M059J (cell line): ENCODE measurements at places on chromosomes 2 and 18. TPM values are rescaled to one million over a fixed set of nuclear protein-coding genes. Genes with fewer than 3 reads are reported as not detected.

Gene ZNF385B
- 2.4 TPM in 1 of 2 replicates, not detected in the other for total RNA-seq

Gene PRSS56
- total RNA-seq, result not detected in 2 replicates

Gene FSHR
- not detected in 2 replicates for total RNA-seq

Gene CNTNAP5
- 0.05 TPM in 1 of 2 replicates, not detected in the other for total RNA-seq

Gene PPP3R1
- total RNA-seq, result 25.8 and 30.8 TPM in 2 replicates

Gene GALR1
- not detected in 2 replicates for total RNA-seq

Gene TMEM178A
- total RNA-seq, result 0.79 and 3.9 TPM in 2 replicates

Gene COL3A1
- 88.9 and 103 TPM in 2 replicates for total RNA-seq

Gene HMSD
- 0.84 and 1.6 TPM in 2 replicates for total RNA-seq

Gene SLC4A3
- 1.2 and 2.6 TPM in 2 replicates for total RNA-seq

Gene ERFE
- 1.6 and 5.2 TPM in 2 replicates for total RNA-seq

DNA sequence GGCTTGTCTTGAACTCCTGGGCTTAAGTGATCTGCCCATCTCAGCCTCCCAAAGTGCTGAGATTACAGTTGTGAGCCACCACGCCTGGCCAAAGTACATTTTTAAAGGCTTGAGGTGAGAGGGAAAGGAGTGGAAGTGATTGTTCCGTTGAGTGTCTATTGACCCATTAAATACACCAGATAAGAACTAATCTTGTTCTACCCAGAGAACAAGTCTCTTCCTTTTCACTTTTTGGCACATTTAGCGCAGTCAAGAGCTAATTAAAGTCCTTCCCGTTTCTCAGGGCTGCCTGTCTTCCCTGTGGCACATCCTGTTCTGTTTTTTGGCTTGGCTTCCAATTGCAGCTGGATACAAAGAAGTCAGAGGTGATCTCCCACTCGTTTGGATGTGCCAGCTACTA is 172.3 kb downstream of the ALPK2 start:
- DNase-seq, result no peak

- DNase-seq, result no peak
These were observed 57.6 kb upstream of the SERTAD2 start for GRCh38 chr2:64711252-64711800.

DNA sequence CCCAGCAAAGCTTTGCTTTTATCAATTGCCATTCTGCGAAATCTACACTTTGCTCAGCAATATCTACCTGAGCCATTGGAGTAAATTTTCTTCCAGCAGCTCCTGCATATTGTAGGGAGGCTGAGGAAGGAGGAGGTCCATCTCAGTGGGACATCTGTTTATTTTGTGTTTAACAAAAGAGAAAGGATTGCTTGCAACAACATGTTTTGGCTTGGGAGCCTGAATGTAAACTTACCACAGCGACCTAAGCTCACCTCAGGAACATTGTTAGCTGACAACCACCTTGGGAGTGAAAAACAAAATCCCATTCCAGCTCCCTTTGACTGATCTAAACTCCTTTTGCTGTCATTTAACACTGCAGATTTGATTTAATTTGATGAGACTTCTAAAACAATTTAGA is 356.1 kb downstream of the SS18 start:
- DNase-seq, result no peak

- peak; percentile 48 for DNase-seq
These were observed 164.6 kb downstream of the VWC2L start for GRCh38 chr2:214575465-214575864.

GRCh38 chr2:238684362-238685326 is 163.2 kb upstream of the TWIST2 start:
- DNase-seq, result peak; percentile 97

- no peak for DNase-seq
These were observed 100.7 kb downstream of the ICOS start for GRCh38 chr2:204037286-204037685.

- no peak for DNase-seq
These were observed 111.6 kb upstream of the DLX2 start for GRCh38 chr2:172214252-172214651.

DNA sequence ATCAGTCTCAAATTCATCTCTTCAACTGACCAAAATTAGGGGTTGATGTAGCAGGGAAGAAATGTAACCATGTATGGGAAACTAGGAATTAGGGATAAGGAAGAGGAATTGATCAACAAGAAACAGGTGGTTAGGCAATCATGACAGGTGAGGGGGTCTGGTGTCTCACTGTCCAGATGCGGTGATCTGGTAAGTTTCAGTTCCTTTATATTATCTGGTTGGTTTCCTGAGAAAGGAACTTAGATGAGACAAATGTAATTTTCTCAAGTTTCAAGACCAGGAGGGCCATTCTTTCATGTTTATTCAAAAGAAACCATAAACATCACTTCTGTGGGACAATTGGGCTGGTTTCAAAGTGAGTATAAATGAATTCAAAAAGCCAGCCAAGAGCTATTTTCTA is 306.2 kb upstream of the KCNJ3 start:
- DNase-seq, result no peak

GRCh38 chr18:6313415-6313814 is 101.3 kb downstream of the L3MBTL4 start:
- no peak for DNase-seq

DNA sequence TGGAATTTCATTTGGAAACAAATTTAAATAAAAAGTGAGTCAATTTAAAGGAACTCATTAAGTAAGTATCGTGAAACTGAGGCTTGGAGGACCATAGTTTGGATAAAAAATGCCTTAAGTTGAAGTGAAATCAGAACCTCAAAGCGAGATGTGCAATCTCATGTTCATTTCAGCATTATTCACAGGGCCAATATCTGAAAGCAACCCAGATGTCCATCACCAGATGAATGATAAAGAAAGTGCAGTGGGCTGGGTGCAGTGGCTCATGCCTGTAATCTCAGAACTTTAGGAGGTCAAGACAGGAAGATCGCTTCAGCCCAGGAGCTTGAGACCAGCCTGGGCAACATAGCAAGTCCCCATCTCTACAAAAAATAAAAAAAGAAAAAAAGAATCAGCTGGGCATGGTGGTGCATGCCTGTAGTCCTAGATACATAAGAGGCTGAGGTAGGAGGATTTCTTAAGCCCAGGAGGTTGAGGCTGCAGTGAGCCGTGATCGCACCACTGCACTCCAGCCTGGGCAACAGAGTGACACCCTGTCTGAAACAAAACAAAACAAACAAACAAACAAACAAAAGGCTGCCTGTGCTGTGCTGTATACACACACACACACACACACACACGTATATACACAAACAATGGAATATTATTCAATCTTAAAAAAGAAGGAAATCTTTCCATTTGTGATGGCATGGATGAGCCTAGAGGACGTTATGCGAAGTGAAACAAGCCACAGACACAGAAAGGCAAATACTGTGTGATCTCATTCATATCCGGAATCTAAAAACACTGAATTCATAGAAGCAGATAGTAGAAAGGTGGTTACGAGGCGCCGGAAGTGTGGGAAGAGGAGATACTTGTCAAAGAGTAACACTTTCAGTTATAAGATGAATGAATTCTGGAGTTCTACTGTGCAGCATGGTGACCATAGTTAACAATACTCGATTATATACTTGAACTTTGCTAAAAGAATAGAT is 14.5 kb downstream of the SH3RF3 start:
- DNase-seq, result no peak

DNA sequence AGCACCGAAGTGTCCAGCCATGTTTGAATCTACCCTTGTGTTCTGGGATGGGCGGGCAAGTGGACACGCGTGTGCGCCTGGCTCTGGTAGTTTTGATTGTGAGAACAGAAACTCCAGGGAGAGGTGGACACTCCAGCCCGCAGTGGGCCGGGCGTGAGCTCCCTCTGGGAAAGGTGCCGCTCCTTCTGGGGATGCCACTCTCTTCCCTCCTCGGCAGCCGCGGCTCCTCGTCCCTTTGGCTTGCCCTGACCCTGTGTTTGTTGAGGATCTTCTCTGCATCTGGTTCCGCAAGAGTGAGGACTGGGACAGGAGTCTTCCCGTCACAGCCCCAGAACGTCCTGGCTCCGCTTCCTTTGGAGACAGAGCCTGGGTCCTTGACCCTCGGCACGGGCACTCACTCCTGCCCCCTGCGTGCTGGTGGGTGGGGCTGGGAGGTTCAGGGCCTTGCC is 1.3 kb downstream of the CTDP1 start:
- no peak for DNase-seq
